ENCODE measurements at places on chromosomes 5 and 9.
A peak's percentile ranks its signal among the peaks of the same experiment; 100 is the strongest.

- H3K27me3 ChIP-seq, result no peaks in the 10 kb centered on the region
- no peaks in the 10 kb centered on the region for H3K36me3 ChIP-seq
- no peaks in the 10 kb centered on the region for H3K4me1 ChIP-seq
Measured at GRCh38 chr5:9596171-9596780, 33.9 kb downstream of the TAS2R1 start.

GRCh38 chr5:57987552-57987951 lies 472.3 kb downstream of the PLK2 start:
- H3K4me3 ChIP-seq, result no peak overlapping the region
- H3K36me3 ChIP-seq, result no peaks in the 10 kb centered on the region
- H3K27me3 ChIP-seq, result no peaks in the 10 kb centered on the region
- DNase-seq, result no peak
- no peaks in the 10 kb centered on the region for H3K4me1 ChIP-seq

DNA sequence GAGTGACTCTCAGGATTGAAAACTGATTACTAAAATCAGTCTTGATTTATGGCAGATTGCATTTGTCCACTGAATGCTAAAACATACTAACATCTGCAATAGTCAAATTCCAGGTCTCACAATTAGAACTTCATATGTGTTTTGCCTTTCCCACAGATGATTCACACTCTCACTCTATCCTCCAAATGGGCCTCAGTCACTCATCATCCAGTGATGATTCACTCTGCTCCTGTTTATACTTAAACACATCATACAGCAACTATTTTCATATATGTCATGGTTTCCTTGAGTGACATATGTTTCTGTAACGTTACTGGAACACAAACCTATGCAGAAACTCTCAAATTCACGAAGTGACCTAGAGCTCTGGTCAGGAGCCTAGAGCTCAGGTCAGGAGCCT lies 512.9 kb downstream of the HINT1 start:
- no peaks in the 10 kb centered on the region for H3K36me3 ChIP-seq
- H3K27me3 ChIP-seq, result peaks cover 6% of the 10 kb centered on the region
- no peaks in the 10 kb centered on the region for H3K4me1 ChIP-seq
- H3K27ac ChIP-seq, result no peak overlapping the region

DNA sequence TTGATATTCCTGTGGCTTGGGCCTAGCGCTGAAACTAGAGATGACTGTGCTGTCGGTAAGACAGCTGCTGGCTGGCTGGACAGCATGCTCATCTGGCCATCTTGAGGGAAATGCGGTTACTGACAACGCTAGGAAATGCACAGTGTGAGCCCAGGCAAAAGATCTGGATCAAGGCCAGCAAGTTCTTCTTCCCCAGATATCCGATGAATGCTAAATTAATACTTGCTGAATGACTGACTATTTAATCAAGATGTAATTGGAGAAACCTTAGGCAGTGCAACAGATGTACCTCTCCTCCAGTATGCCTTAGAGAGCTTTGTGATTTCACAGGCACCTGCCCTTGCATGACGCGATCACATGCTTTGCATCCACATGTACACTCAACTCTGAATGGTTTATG lies 659.1 kb downstream of the EFNA5 start:
- H3K27me3 ChIP-seq, result no peaks in the 10 kb centered on the region
- no peak overlapping the region for H3K4me3 ChIP-seq
- no peak overlapping the region for H3K27ac ChIP-seq

DNA sequence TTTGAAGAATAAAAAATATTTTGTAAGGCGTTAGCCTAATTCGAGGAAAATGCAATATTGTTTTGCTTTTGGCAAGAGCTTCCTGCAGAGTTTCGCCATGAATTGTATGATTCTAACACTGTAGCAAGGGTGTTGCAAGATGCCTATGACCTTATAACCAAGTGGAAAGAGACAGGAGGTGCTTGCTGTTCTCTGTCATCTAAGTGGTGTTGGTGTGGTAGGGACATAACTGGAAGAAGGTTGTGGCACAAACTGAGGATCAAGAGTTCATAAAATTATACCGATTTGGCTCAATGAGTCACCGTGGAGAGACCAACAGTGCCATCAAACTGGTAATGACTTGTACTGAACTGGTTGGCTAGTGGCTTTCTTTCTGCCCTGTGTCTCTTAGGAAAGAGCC lies 6.3 kb downstream of the STC2 start:
- no peaks in the 10 kb centered on the region for H3K36me3 ChIP-seq
- no peak overlapping the region for H3K27ac ChIP-seq
- no peak overlapping the region for H3K4me3 ChIP-seq
- peaks cover 19% of the 10 kb centered on the region for H3K27me3 ChIP-seq
- H3K4me1 ChIP-seq, result no peaks in the 10 kb centered on the region

- H3K27me3 ChIP-seq, result no peaks in the 10 kb centered on the region
- no peak overlapping the region for H3K27ac ChIP-seq
- H3K36me3 ChIP-seq, result no peaks in the 10 kb centered on the region
- no peak for DNase-seq
- no peak overlapping the region for H3K4me3 ChIP-seq
Measured at GRCh38 chr9:81474792-81475191, 214.6 kb downstream of the TLE1 start.

GRCh38 chr9:34687276-34688030 lies 3.6 kb downstream of the CCL19 start:
- no peaks in the 10 kb centered on the region for H3K4me1 ChIP-seq
- no peaks in the 10 kb centered on the region for H3K27me3 ChIP-seq
- no peaks in the 10 kb centered on the region for H3K36me3 ChIP-seq
- H3K27ac ChIP-seq, result no peak overlapping the region

DNA sequence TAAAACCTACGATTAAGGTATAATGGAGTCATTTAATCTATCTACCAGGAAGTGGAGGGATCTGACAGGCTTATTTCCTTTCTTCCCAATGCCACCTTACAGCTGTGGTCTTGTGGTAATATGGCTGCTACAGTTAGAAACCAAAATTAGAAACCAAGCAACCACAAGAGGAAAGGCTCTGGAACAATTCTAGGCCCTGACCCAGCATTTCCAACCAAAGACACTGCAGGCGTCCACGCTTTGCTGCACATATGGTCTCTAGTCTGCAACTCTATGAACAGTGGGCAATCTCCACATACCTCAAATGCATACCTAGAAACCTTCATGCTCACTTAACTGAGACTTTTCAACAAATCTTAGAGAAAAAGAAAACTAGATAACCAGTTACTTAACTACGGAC lies 339.1 kb downstream of the NFIB start:
- H3K36me3 ChIP-seq, result no peaks in the 10 kb centered on the region
- no peak for DNase-seq
- no peak overlapping the region for H3K4me3 ChIP-seq

- H3K27ac ChIP-seq, result no peak overlapping the region
- H3K4me3 ChIP-seq, result no peak overlapping the region
- H3K27me3 ChIP-seq, result no peaks in the 10 kb centered on the region
- DNase-seq, result peak; percentile 76
- H3K36me3 ChIP-seq, result no peaks in the 10 kb centered on the region
Measured at GRCh38 chr5:91101600-91102379, 281.3 kb downstream of the ARRDC3 start.

DNA sequence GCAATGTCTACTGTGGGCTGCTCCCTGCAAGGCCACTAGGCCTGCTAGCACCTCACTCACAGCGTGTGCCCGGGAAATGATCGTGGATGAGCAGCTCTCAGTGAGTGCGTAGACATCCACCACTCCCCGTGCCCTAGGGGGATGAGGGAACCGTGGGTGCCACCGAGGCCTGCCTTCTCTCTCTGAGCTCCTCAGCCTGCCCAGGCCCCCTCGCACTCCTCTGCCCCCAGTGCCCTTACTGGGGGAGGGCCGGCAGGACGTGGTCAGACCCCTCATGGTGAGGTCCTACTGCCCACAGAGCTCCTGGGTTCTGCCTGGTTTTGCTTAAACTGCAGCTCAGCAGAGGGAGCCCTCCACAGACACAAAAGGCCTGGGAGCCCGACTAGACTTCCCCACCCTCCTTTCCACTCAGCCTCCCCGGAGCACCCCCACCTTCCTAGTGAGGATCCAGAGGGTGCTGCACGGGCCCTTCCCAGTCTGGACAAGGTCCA lies 220.0 kb downstream of the CACNA1B start:
- no peaks in the 10 kb centered on the region for H3K27me3 ChIP-seq
- H3K4me3 ChIP-seq, result no peak overlapping the region
- H3K4me1 ChIP-seq, result no peaks in the 10 kb centered on the region
- no peak overlapping the region for H3K27ac ChIP-seq

DNA sequence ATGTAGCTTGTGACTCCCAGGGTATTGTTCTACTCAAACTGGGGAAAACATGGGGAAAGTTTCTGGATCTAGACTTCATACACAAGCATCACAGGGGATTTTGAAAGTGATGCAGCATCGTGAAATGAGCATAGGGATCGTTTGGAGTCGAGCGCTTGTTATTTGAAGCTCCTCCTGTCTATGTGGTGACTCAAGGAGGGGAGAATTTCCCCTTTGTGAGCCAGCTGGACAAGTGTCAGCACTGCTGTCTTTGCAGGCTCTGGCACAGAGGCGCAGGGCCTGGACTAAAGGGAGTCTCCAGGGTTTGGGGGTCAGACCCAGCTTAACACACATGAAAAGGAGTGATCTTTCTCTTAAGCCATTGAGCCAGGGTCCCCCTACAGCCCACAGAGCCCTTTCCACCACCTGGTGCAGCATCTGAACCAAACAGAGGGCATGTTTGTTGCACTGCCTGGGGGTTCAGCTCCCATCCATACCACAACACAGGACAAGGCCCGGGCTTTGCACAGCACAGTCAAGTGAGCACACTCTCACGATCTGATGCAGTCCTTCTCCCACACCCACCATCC lies 51.0 kb downstream of the IRF1 start:
- H3K27ac ChIP-seq, result no peak overlapping the region
- peaks cover 36% of the 10 kb centered on the region for H3K36me3 ChIP-seq
- no peak overlapping the region for H3K4me3 ChIP-seq
- H3K4me1 ChIP-seq, result peaks cover 94% of the 10 kb centered on the region
- DNase-seq, result no peak
- H3K27me3 ChIP-seq, result no peaks in the 10 kb centered on the region

- DNase-seq, result no peak
- no peaks in the 10 kb centered on the region for H3K4me1 ChIP-seq
- H3K27me3 ChIP-seq, result no peaks in the 10 kb centered on the region
- H3K4me3 ChIP-seq, result no peak overlapping the region
- no peak overlapping the region for H3K27ac ChIP-seq
Measured at GRCh38 chr9:30140407-30140806, 2244.0 kb upstream of the ACO1 start.

DNA sequence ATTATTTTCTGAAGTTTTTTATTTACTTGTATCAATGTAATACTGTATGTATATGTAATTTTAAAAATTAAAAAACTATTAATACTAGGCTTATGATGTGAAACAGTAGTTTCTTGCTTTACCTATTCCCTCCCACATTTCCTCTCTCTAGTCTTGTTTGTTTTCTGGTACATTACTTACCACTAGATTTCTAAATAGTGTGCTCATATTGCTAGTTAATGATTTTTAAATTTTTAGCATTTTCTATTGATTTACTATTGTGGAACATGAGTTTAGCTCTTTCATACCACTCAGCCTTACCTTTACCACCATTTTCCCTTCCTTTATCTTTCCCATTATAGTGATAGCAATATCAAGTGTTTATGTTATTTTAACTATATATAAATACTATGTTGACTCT lies 39.3 kb downstream of the UBE2R2 start:
- no peaks in the 10 kb centered on the region for H3K27me3 ChIP-seq
- peaks cover 9% of the 10 kb centered on the region for H3K4me1 ChIP-seq

DNA sequence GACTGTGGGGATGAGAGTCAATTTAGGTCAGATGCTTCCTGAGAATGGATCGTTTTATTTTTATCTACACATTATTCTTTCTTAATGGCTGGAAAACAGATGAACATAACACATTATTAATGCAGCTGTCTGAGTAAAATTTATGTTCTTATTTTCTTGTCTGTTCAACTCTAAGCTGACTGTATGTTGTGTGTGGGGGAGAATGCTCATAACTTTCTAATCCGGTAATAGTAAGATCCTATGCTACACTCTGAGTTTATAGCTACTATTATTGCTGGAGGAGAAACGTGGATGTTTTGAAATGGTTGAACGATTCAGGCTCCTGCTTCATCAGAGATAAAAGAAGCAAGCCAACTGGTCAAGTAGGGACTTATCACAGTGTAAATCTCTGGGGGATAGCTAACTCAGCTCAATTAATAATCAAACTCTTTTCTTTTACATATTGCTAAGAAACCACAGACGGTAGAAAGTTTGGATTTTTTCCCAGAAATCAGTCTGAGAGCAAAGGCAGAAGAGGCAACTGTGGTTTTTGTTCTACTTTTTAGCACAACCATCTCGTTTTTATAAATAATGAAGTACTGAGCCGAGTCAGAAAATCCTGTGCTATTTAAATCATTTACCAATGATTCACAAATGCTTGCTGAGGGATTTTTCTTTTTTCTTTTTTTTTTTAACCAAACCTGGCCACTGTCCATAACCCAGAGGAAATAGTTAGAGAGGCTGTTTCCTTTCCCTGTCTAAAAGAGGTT lies 265.0 kb upstream of the FAM174A start:
- H3K4me1 ChIP-seq, result no peaks in the 10 kb centered on the region
- no peaks in the 10 kb centered on the region for H3K27me3 ChIP-seq
- H3K4me3 ChIP-seq, result no peak overlapping the region
- no peak overlapping the region for H3K27ac ChIP-seq

GRCh38 chr5:1876660-1877064 lies 6.1 kb downstream of the IRX4 start:
- H3K4me3 ChIP-seq, result no peak overlapping the region
- no peak for DNase-seq
- H3K36me3 ChIP-seq, result no peaks in the 10 kb centered on the region
- no peak overlapping the region for H3K27ac ChIP-seq
- peaks cover 20% of the 10 kb centered on the region for H3K4me1 ChIP-seq

DNA sequence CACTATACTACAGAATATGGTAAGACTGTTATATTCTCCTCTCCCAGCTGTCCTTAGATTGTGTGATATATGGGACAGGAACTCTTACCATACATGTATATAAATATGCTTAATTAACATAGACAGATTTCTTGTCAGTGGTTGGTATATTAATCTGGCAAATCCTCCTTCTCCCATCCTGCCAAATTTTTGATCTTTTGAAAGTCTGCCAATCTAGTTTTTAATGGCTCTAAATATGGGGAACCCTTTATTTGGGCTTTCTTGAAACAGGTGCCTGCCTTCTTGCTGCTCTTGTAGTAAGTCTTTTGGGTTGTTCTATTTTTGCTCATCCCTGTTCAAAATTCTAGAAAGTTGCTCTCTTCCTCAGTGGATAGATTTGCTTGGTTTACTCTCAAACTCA lies 63.5 kb downstream of the SPATA31D1 start:
- DNase-seq, result no peak
- H3K27ac ChIP-seq, result no peak overlapping the region
- no peaks in the 10 kb centered on the region for H3K27me3 ChIP-seq
- no peaks in the 10 kb centered on the region for H3K4me1 ChIP-seq

- no peaks in the 10 kb centered on the region for H3K36me3 ChIP-seq
- H3K27me3 ChIP-seq, result no peaks in the 10 kb centered on the region
- DNase-seq, result no peak
- no peak overlapping the region for H3K27ac ChIP-seq
Measured at GRCh38 chr9:109910671-109911518, 130.9 kb downstream of the PALM2AKAP2 start.

DNA sequence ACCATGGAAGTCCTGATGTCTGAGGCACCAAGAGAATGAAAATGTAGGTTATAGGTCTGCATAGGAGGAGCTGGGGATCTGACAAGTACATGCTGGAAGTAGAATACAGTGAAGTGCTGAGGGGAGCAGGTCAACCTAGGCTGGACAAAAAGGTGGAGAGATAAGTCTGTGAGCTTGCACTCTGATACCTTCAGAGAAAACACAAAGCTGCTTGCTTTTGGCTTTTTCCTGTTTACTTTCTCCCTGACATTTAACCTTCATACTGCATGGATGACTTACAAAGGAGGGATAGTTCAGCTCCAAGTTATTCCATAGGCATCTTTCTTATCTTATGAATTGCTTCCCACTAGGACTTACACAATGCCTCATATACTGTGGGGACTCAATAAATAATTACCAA lies 256.7 kb upstream of the NREP start:
- H3K4me3 ChIP-seq, result no peak overlapping the region
- H3K27me3 ChIP-seq, result no peaks in the 10 kb centered on the region
- H3K36me3 ChIP-seq, result no peaks in the 10 kb centered on the region
- H3K4me1 ChIP-seq, result no peaks in the 10 kb centered on the region
- no peak for DNase-seq
- H3K27ac ChIP-seq, result no peak overlapping the region

Measured in CD4-positive, alpha-beta T cell (primary cell).